Activated CD4-positive, alpha-beta memory T cell treated with anti-CD3 and anti-CD28 coated beads for 36 hours (primary cell): ENCODE measurements at places on chromosomes 16 and 17.

DNA sequence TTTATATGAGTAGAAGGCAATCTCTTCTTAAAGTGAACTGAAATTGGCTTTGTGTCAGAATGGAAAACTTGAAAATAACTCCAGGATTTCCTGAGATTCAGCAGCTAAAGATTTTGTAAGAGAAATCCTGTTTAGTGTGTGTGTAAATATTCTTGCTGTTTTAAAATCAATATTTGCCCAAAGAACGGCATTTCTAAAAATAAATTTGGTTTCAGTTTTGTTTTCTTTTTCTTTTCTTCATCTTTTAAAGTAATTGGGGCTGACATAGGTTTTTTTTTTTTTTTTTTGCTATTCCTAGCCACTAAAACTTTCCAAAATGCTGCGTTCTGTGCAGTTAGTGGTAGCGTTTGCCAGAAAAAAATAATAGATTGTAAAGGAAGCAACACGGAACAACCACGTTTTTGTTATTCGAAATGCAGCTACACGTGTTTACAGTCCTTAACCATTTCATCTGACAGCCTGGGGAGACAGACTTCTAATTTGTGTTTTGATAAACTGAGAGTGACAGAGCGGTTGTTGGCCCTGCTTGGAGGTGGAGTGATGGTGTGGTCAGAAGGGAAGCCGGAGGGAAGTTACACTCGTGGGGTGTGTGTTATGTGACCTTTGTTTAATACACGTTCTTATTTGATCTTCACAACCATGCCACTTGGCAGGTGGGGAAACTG lies 21.6 kb upstream of the SMPD3 start:
- DNase-seq = peak; percentile 25

DNA sequence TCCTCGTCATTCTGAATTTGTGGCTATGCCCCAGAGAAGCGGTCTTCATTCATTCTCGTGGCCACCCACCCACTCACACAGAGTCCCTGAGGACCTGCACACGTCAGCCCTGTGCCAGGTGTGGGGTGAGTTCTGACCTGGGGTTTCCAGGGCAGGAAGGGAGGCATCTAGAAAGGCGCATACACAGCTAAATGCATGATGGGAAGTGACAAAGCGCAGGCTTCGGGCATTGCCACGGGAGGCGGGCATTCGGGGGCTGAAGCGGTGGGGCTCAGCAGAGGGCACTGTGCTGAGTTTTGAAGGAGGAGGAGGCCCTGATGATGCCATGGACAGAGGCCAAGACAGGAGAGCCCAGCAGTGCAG lies 10.9 kb downstream of the UBALD2 start:
- peak; percentile 31 for DNase-seq

DNA sequence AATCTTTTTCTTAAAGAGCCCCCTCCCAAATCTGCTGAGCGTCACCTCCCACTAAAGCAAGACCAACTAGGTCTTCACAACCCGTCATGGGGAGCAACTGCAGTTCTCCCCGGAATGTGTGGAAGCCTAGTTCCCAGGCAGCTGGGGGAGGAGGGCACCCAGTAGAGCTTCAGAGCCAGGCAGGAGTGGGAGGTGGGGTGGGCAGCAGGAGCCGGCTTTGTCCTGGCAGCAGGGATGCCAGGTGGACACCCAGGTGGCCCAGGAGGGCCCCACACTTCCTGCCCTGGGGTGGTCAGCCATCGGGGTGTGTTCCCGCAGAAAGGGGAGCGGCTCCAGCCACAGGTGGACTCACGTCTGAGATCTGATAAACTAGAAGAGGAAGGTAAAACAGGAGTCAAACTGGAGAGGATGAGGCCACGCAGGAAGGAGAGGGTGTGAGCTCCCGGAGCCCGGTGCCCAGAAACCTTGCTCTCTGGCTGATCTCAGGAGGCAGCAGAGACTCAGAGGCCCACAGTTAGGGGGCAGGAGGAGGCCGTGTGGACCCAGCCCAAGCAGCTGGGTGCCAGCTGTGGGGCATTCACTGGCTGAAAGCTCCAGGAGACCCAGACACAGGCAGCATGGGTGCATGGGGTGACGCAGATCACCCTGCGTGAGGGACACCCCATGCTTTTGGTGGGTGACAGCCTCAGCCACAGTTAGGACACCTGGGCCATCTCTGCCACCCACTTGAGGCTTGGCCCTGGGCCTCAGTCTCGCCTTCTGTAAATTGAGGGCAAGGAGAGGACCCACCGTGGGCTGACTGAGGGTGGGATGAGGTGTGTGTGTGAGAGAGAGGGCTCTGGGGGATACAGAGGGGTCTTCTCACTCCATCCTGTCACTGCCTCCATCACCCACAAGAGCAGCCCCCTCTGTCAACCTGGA lies 260.8 kb upstream of the TNRC6C start:
- no peak for DNase-seq

- DNase-seq = no peak
These were observed 73.0 kb upstream of the CNTNAP4 start for GRCh38 chr16:76204249-76204648.

GRCh38 chr17:31054761-31055160 lies 40.0 kb upstream of the NF1 start:
- no peak for DNase-seq

GRCh38 chr16:82425661-82426060 lies 201.1 kb upstream of the CDH13 start:
- DNase-seq = no peak

GRCh38 chr16:51134269-51134812 lies 16.7 kb downstream of the SALL1 start:
- DNase-seq = no peak

GRCh38 chr17:70535986-70536385 lies 366.7 kb downstream of the KCNJ2 start:
- DNase-seq = no peak

DNA sequence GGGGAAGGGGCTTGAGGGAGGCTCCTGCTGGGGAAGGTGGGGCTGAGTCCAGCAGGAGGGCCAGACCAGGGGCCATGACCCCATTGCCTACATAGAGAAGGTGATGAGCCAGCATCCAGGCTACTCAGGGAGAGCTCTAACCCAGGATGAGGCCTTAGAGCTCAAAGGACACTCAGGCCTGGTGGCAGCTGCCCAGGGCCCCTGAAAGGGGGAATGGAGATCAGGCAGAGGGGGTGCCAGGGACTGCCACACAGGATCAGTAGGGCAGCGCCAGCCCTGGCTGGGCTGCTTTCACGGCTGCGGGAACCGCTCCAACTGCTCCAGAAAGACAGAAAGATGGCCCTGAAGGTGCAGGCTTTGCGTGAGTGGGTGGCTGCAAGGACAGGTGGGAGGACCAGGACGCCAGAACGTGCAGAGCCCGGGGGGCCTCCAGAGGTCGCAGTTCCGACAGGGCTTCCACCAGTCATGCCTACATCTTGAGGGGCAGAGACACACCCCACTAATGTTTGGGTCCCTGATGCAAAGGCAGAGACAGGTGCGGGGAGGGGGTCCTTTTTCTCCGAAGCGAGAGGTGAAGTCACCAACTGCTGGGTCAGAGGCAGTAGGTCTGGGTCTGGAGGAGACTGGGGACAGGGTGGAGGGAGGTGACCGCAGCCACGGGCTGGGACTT lies 882 bp upstream of the ATP6V0C start:
- DNase-seq = no peak

- peak; percentile 62 for DNase-seq
These were observed 986 bp downstream of the HAPSTR1 start for GRCh38 chr16:9092282-9092977.

DNA sequence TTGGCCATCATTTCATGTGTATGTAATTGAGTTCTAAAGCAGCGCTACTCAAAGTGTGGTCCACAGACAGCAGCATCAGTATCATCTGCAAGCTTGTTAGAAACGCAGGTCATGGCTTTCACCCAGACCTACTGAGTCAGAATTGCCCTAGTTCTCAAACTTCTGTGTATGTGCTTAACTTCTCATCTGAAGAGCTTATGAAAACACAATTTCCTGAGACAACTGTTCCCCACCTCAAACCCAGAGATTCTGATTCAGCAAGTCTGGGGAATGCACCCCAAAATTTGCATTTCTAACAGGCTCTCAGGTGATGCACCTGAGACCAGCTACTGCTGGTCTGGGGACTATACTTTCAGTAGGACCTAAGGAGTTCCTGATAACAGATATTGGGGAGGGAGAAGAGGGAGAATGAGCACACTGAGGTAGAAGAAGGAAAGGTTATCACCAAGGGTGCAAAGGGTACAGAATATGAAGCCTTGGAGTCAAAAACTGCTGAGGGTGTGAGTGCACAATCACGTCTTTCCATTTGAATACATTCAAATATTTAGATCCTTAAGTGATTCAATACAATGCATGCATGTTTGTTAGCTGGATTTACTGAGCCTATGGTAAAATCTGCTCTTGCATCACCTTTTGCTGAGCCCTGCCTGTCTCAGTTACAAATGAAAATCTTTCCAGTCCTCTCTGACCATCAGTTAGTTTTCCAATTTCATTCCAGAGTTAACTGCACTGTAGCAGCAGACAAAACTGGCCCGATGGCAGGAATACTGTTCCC lies 29.2 kb upstream of the SKAP1 start:
- peak; percentile 63 for DNase-seq

DNA sequence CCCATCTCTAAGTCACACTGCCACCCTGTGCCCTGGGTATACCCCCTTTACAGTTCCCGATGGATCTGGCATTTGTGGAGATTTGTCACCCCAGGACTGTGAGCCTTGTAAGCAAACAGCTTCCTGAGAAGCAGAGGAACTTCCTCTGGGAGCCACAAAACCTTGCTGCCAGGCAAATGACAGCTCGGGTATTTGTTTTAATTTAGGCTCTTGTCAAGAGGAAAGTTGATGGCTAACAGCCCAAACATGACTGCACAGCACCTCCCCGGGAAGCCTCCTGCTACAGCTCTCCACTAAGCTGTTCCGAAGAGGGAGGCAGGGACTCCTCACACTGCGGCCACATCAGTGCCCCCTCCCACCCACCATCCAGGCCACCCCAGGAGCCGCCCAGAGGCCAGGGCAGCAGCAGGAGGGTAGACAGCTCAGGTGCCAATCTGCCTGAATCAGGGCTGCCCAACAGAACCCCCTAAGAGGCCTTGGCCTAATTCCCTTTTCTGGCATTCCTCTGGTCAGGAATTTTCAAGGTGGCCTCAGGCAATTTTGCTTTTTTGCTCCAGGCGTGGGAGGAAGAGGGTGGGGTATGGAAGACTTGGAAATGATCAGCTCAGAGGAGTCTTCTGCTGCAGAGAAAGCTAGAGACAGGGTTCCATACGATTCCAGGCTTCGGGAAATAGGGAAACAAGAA lies 2.6 kb downstream of the ABR start:
- no peak for DNase-seq

GRCh38 chr16:5502944-5503343 lies 405.3 kb upstream of the EEF2KMT start:
- DNase-seq = no peak

DNA sequence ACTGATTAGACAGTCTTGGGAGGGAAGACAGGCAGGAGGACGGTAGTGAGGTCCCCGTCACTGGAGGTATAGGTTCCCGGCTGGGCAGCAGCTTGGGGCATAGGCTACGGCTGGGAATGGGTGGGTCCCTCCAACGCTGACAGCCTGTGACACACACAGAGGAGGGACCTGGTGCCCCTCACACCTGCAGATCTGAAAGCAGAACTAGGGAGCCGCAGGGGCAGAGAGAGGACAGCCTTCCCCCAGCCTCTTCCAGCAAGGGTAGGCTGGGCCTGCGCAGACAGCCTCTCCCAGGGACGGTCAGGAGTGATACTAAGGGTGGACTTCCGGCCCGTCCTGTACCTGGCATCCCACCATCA lies 2.0 kb downstream of the P2RX1 start:
- no peak for DNase-seq

DNA sequence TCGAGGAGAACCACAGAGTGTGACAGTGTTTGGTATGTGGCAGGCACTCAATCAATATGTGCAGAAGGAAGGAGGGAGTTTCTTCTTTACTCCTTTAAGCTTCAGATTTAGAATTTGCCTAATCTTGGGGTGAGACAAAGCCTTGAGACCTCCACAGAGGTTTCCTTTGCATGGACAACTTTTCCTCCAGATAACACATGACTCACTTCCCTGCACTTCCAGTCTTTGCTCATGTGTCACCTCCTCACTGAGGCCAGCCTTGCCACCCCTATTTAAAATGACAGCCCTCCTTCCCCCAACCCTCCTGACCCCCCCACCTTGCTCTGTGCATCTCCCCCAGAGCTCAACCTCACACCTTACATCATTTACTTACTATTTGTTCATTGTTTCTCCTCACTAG lies 17.4 kb upstream of the NOS2 start:
- DNase-seq = no peak

DNA sequence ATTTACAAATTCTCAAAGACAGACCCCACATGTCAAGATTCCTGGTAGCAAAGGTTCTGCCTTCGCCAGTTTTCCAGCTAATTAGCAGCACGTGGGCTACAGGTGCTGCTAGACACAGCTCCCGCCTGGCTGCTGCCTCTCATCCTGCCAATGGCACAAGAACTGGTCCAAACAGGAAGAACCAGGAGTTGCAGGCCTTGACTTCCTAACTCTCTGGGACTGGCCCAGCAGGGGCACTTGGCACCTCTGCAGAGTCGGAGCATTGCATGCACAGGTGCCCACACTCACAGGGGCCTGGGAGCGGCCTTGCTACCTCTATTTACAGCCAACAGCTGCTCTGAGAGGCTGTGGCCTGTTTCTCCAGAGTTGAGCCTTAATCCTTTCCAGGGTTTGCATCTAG lies 39.6 kb downstream of the TK2 start:
- no peak for DNase-seq

DNA sequence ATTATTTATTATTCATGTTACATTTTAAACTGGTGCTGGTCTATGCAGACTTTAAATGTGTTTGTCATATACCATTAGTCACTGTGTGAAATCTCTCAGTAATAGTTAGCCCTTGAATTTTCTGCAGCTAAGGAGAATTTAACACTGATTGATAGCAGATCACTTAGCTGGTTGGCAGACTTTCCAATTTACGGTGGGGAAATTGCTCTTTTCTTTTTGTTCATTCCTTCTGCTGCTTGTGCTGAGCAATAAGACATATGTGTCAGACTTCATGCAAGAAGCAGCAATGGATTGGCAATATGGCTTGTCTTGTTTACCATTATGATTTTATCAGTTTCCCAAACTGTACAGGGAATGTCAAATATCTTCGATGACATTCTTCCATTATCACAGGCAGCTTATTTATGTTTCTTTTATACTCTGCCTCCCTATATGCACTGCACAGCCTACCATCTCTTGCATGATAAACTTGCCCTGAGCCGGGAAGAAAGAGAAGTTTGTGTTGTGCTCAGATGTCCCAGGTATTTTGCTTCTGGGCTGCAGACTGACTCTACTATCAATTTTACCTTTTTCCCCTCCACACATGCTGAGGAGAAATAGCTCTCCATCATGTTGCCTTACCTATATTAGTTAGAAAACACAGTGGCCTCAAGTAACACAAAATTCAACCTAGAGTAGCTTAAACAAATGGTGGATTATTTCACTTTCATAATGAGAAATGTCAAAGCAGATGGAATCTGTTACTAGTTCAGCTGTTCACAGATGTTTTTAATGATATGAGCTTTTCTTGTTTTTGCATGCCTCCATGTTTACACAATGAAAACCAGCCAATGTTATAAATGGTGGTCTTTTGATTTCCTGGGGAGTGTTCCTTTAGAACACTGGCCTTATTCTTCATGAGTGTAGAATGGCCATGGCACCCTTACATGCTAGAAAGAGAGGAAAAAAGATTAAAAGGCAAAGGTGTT lies 968.1 kb upstream of the GOT2 start:
- DNase-seq = no peak
